ENCODE measurements at places on chromosomes 16 and 17.
A peak's percentile ranks its signal among the peaks of the same experiment; 100 is the strongest.

- no peak for DNase-seq
These were observed 21.9 kb downstream of the CMIP start for GRCh38 chr16:81466356-81466980.

DNA sequence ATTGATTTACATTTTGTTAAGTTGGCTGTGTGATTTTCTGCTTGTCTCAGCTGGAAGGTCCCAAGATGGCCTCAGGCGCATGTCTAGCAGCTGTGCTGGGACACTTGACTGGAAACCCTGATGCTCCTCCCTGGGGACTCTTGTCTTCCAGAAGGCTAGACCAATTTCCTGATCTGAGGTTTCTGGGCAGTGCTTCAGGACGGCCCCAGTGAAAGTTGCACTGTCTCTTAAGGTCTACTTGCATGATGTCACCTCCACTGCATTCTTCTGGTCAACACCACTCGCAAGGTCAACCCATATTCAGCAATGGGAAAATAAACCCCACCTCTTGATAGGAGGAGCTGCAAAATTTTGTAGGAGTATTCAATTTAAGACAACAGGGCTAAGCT lies 116.0 kb downstream of the SALL1 start:
- no peak for DNase-seq

DNA sequence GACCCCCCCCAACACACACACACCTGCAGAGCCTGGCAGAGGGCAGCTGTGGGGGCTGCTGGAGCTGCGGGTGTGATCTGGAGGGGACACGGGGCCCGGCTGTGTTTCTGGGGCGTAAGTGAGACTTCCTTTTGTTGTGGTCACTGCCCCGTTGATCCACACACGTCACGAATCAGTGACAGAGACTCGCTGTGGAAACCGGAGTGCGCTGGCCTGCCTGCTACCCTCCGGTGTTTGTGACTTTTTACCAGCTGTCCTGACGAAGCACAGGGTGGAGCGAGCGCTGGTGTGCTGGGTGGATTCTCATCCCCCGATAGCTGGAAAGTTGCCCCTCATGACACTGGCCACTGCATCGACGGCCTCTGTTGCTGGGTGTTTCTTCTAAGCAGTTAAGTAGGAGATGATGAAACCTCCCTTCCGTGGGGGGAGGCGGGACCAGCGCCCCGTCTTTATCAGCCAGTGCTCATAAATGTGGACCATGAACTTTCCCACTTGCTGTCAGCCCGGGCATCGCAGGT lies 2.3 kb downstream of the METRNL start:
- DNase-seq, result no peak

DNA sequence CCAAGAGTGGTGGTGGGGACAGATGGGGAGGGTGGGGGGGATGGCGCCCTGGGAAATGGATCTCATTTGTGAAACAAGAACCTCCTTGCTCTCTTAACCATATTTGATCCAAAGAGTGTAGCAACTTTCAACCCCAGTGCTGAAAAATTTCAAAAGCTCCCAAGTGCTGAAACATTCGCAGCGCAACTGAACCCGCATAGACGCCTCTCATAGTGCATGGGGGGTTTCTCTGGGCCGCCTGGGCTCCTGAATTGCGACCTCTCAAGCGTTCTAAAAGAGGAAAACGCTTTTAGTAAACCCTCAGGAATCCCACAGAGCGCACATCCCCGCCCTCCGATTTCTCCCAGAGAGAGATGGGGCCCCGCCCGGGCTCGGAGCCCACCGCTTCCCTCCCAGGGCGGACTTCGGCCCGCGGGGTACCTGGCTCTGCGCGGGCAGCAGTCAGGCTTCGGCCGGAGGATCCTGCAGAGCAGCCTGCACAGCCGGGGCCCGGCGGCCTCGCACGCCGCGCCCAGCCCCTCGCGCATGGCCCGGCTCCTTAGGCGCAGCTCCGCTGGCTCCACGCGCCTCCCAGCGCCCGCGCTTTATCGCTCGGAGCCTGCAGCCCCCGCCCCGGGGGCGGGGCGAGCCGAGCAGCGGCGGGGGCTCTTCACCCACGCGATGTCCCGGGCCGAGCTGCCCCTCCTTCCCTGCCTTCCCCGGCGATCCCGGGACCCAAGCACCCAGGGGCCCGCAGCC lies 7.0 kb downstream of the NOS2 start:
- peak; percentile 48 for DNase-seq

DNA sequence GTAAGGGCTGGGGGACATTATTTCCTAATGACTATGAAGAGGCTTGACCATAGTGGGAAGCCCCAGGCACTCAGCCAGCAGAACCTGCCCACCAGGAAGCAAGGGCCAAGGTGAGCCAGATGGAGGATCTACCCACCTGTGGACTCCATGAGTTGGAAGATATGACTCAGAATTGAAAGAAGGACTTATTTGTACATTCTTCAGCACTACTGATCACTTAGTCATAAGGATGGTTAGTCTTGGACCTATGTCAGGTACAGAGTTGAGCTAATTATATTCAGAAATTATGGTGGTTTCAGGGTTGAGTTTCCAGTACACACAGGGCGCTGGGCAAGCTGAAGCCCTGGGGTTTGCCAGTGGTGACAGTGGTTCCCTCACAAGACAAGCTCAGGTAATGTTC lies 24.0 kb upstream of the GRIN2A start:
- DNase-seq, result no peak

GRCh38 chr17:30372755-30373154 lies 6.0 kb upstream of the CPD start:
- no peak for DNase-seq

DNA sequence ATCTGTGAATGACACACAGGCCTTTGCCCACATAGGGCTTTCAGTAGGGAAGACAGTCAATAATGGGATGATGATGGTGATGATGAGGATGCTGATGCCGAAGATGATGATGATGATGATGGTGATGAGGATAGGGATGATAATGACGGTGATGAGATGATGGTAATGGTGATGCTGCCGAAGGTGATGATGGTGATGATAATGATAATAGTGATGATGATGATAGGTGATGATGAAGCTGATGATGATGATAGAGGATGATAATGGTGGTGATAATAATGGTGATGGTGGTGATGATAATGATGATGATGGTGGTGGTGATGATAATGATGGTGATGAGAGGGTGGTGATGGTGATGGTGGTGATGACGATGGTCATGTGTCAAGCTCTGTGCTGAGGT lies 12.9 kb downstream of the FOXL1 start:
- DNase-seq, result no peak

DNA sequence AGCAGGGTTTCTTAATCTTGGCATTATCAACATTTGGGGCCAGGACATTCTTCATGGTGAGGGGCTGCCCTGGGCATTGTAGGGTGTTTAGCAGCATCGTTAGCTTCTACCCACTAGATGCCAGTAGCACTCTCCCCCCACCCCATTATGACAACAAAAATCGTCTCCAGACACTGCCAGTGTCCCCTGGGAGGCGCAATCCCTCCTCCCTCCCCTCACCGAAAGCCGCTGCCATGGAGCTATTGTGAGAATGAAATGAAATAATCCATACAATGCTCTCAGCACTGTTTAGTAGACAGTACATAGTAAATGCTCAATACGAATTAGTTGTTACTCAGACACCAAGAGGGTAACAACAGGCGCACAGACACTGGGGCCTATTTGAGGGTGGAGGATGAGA lies 502.9 kb downstream of the NPIPA7 start:
- no peak for DNase-seq

GRCh38 chr16:86876499-86876898 lies 298.1 kb downstream of the FOXL1 start:
- no peak for DNase-seq

DNA sequence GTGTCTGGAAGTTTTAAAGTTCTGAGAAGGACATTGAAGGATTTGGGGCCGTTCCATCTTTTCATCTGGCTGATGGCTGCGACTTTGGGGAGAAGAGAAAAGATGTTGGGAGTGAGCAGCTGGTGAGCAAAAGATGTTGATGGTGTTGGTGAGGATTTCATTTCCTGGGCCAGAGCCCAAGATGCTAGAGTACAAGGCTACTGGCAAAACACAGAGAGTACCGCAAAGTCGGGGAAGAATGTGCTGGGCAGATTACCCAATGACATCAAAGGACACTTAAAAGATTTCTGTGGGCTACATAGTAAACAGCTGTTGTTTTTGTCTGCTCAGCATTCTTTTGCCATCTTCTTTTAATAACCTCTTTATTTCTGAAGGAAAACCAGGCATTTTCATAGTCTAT lies 49.4 kb upstream of the GAS7 start:
- no peak for DNase-seq

- no peak for DNase-seq
These were observed 2.7 kb upstream of the AMFR start for GRCh38 chr16:56428091-56428490.

DNA sequence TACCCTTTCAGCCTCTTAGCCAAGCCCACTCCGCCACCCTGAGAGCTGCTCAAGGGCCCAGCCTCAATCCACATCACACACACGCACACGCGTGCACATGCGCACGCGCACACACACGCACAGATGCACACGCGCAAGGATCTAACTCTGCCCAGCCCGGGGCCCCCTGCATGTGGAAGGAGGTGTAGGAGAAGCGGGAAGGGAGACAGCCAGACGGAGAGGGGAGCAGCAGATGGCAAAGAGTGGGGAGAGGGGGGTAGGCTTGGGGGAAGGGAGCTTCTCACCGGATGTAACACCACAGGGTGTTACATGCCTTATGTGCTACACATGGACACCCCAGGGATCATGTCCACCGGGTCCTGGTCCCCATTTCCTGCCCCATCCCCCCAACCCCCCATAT lies 15.3 kb downstream of the DLG4 start:
- DNase-seq, result no peak

GRCh38 chr16:4339909-4340308 lies 11.2 kb downstream of the PAM16 start:
- no peak for DNase-seq

DNA sequence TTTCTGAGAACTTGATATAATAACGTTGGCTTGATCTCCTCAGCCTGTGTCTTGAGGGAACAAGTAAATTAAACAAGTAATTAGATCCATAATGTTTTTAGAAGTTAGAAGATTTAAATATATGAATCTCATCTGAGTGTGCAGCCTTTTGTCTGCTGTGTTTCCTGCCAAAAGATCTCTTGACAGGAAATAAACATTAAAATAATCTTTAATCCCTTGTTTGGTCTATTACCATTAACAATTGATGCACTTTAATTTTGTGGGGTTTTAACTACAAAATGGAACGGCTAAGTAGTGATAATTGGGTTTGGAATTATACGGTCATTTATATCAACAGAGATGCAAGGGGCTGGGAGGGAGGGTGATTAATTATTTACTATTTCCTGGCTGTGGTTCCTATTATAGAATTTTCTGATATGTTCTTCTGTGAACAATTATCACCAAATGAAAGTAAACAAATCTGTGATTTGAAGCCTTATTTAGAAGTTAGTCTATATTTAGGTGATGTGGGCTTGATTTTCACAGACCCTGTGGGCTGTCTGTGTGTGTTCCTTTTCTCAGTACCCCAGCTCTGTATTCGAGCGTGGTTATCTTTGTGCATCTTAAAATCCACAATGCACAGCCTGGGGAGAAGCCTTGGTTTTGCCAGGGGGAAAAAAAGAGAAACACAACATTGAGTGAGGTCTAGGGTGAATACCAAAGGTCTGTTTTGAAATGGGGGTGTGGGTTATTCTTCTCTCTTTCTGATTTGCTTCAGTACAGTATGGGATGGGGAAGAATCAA lies 556.1 kb downstream of the WWOX start:
- DNase-seq, result no peak

GRCh38 chr17:7403727-7403976 lies 245 bp downstream of the TMEM256 start:
- no peak for DNase-seq

- DNase-seq, result no peak
These were observed 25.2 kb downstream of the CD300A start for GRCh38 chr17:74491626-74492025.

DNA sequence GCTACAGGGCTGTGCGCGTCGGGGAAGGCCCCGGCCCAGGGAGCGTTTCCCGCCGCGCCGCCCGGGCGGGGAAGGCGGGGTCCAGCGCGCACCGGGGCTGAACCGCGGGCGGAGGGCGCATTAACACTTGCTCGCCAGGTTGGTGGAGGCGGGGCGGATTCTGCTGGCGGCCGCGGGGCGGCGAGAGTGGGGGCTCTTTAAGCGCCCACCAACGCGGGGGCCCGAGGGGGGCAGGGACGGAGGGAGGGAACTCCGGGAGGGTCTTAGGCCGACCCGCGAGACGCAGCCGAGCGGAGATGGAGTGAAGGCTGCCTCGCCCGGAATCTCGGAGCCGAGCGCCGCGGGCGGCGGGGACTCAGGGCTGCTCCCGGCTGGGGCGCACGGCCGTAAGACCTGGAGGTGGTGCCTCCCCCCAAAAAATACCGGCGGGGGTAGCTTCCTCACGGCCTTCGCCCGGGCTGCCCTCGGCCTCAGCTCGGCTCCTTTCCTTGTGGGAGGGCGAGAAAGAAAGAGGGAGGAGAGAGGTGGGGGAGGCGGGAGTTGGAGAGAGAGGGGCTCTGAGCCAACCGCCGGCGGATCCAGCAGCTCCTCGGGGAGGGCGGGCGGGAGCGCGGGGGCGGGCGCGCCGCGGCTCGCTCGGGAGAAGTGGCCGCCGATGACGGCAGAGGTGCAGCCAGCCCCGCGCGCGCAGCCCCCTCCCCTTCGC lies 415 bp upstream of the FOXF1 start:
- DNase-seq, result no peak

DNA sequence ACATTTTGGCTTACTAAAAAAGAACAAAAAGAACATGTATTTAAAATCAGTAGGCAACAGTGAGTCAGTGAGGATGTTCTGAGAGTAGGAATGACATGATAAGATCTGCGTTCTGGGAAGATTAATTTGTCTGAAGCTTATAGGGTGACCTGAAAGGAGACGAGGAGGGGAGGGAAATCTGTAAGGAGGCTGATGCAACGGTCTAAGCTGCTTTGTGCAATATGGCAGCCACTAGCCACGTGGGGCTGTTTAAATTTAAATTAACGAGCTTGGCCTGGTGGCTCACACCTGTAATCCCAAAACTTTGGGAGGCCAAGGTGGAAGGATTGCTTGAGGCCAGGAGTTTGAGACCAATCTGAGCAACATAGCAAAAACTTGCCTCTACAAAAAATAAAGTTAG lies 181.6 kb upstream of the CACNG3 start:
- DNase-seq, result no peak

DNA sequence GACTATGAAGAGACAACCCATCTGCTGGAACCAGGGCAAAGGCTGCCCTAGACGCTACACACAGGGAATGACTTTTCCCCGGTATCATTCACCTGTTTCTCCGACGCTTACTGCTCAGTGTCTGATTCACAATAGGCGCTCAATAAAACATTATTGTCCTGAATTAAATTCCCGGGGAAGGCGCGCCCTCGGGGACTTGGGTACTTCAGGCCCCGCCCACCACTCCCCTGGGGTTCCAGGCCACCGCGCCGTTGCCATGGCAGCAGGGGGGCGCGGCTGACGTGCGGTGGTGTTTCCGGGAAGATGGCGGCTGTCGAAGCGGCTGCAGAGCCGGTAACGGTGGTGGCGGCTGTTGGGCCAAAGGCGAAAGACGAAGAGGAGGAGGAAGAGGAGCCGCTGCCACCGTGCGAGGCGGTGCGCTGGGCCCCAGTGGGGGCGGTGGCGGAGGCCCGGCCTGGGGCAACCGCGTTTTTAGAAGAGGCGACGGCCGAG lies at the start of gene RUNDC1:
Gene RUNDC1 (plus strand): TSS at position 292 of the 492 bp plus-strand sequence. CDS start 12 bp downstream, at position 304.
- DNase-seq, result peak; percentile 88

- peak; percentile 69 for DNase-seq
These were observed 118.1 kb downstream of the ENGASE start for GRCh38 chr17:79192503-79193351.

Data from mesothelial cell of epicardium (in vitro differentiated cells).